ENCODE measurements at places on chromosomes 4 and X.
A peak's percentile ranks its signal among the peaks of the same experiment; 100 is the strongest.

DNA sequence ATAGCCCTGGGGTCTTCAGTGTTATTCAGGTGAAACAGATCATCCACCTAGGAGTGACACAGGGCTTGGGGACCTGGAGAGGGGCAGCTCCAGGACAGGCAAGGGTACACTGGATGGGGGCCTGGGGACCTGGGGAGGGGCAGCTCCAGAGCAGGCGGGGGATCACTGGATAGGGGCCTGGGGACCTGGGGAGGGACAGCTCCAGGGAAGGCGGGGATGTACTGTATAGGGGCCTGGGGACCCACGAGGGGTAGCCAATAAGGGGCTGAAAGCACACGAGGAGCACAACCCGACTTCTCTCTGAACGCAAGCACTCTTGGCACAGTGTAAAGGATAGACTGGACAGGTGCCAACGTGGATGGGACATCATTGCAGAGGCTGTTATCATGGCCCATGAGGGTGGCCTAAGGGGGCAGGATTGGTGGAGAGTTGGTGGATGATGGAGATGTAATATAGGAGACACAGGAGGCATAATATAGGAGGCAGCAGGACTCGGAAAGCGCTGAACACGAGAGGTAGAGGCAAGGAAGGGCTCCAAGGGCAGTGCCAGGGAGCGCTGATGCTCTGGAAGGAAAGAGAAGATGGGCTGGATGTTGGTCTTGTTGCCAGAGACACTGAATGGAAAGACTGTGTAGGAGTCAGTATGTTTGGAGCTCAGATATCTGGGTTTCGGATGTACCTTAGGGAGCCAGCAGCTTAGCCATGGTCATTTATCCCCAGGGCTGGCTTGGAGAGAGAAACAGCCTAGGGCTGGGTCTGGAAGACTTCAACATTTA, 37.9 kb upstream of the FGFBP2 start:
- no peak for DNase-seq

DNA sequence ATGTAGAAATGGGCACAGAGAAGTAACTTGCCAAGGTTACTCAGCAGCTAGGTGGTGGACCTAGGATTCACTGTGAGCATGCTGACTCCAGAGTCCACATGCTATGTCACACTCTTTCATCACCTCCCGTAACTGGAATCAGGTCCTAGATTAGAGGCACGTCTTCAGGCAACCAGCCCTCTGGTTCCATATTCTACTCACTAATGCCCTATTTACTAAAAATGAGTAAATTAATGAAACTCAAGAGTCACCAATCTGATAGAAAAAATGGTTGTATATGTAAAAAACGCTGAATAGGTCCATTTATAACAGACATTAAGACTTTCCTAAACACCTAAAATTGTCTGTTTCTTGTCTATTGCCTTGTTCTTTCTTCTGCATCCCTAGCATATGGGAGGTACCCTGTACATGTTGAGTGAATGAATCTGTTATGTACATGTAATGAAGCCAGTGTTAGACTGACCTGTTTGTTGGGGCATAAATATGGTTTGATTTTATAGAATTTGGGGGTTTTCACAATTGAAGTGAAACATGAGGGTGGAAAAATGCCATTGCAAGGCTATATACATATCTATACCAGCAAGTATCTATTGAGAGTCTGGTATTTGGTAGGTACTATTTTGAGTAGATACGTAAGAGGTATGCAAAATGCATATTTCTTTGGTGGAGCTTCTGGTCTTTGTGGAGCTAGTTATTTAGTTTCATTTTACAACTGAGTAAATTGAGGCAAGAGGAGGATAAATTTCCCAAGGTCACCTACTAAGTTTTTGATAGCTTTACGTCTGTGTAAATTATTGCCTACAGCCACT, 7.5 kb upstream of the RUFY3 start:
- no peak for DNase-seq

DNA sequence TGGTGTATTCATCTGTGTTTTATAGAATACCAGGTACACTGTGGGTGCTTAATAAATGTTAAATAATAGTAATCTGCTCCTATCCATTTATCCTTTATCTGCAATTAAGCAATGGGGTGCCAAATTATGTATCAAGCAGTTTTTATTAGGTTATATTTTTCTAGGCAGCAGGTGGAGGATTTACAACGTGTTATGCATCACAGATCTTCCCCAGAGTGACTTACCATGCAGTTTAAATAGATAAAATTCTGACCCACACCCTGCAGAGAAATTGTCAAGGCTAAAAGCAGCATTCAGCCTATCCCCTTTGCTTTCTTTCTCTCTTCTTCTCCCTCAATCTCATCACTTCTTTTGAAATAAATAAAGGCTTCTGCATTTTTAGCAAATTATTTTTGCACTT, 306.4 kb downstream of the CXXC4 start:
- peak; percentile 63 for DNase-seq

- no peak for DNase-seq
Measured at GRCh38 chr4:172055046-172055445, 241.8 kb downstream of the GALNTL6 start.

- DNase-seq: no peak
Measured at GRCh38 chrX:115702982-115703381, 142.0 kb downstream of the PLS3 start.

- no peak for DNase-seq
Measured at GRCh38 chrX:149207518-149207917, 297.6 kb downstream of the IDS start.

DNA sequence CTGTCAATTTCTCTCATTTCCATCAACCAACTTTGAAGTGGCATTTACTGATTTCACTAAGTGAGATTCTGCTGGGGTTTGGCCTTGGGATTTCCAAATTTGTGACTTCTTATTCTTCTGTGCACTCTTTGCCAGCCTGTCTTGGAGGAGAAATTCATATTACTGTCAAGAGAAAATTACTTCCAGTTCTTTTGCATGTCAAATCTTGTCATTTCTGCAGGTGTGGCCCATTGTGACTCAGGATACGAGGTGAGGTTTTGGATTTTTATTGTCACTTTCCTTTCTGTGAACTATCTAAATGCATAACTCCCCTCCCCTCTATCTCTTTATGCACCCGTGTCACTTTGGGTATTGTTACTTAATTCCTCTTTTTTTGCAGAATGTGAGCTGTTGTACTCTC, 102.6 kb upstream of the GUCY1A1 start:
- no peak for DNase-seq

- no peak for DNase-seq
Measured at GRCh38 chrX:116667346-116668134, 204.8 kb upstream of the CT83 start.

DNA sequence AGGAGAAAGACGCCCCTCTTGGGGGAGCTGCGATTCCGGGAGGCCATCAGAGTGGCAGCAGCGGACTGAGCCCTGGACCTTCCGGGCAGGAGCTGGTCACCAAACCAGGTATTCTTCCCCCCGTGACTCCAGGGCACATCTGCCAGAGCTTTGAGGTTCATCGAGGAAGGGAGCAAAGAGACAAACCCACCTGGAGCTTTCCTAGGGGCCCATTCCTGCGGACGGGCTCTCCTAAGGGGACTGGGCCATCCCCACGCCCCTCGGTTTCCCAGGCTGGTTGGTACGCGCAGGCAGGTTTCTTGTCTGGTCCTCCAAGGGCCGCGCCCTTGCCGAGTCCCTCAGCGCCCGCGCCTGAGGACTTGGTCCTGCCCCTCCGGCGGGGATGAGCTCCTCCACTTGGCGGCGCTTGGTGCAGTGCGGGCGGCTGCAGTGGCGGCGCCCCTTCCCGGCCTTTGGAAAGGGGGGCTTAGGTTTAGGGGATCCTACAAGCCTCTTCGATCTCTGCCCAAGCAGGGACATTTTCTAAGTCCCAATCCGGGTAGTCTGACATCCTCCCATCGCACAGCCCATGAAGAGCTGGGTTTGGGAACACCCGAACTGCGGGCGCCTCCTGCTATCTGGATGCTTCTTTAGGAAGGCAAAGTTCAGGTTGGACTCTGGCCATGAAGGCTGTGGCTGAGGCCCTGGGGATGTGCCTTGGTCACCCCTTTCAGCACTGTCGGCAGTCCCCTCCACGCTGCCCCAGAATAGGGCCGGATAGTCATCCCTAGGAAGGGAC, 538 bp downstream of the STBD1 start:
- DNase-seq: no peak

Measured in NCI-H2227 treated with DMSO at 0.1 percent for 48 hours (cell line).